ENCODE measurements at places on chromosomes 3 and 15. TPM values are rescaled to one million over a fixed set of nuclear protein-coding genes. Genes with fewer than 3 reads are reported as not detected.

Gene ERICH6
- not detected for total RNA-seq

Gene BFSP2
- not detected for total RNA-seq

Gene CMTM7
- 3.4 TPM for total RNA-seq

Gene DTX3L
- 7.9 TPM for total RNA-seq

Gene TMC3
- total RNA-seq = not detected

All from IMR-90 (cell line).